Pons (tissue), 1 donor: ENCODE measurements at places on chromosomes 3 and 15.
A peak's percentile ranks its signal among the peaks of the same experiment; 100 is the strongest.

- no peak for DNase-seq
Observed at GRCh38 chr15:69763831-69764230, 311.2 kb downstream of the RPLP1 start.

- DNase-seq, result peak; percentile 9
Observed at GRCh38 chr3:133989936-133990702, 39.6 kb downstream of the SLCO2A1 start.

GRCh38 chr3:76661527-76662250, 378.2 kb upstream of the ROBO2 start:
- no peak for DNase-seq

- DNase-seq, result peak; percentile 65
Observed at GRCh38 chr15:90869601-90870353, 1.4 kb downstream of the FURIN start.

DNA sequence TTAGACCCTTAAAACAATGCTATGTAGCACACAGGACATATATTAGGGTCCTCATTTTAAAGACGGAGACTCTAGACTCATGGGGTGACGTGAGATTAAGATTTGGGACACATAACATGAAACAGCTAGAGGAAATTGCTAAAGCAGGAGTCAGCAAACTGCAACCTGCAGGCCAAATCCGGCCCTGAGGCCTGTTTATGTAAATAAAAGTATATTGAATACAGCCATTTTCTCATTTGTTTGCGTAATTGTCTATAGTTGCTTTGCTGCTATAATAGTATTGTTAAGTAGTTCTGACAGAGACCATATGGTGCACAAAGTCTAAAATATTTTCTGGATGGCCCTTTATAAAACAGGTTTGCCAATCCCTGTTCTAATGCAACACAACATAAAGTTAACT, 115.5 kb downstream of the TMCO5A start:
- no peak for DNase-seq

DNA sequence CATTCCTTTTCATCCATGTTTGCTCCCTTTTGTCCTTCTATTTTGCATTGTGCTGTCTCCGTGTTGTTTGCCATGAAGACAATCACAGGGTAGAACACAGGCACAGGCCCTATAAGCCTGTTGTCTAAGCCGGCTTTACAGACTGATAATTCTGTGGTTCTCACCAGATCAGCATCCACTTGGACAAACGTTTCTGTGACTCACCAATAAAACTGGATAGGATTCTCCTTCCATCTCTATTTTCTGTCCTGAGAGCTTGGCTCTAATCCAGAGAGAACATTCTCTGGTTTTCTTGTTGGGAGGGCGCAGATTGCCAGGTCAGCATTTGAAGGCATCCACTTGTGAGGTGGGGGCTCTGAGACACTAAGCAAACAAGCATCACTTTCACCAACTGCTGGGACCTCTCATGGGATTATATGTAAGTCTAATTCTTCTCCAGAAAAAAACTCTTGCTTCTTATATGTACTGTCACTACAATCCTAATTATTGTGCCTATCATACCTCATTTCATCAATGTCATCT, 101.6 kb downstream of the ERC2 start:
- peak; percentile 47 for DNase-seq

DNA sequence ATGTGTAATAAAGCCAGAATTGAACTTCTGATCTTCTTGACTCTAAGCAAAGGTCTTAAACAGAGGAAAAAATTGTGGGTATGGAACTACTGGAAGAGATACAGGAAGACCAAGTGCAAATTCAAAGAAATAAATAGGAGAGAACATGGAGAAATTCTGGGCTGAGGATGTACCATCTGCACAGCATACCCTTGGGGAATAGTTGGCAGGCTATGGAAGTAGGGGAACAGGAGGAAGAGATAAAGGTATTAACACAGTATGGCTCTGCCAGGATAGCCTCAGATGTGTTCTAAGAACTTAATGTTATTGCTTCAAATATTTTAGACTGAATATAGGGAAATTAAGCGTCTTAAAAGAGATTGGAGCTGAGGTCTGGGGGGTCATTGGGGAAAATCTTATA, 485.4 kb downstream of the CNTN3 start:
- peak; percentile 22 for DNase-seq

- DNase-seq, result no peak
Observed at GRCh38 chr3:22244761-22245521, 493.9 kb upstream of the ZNF385D start.

DNA sequence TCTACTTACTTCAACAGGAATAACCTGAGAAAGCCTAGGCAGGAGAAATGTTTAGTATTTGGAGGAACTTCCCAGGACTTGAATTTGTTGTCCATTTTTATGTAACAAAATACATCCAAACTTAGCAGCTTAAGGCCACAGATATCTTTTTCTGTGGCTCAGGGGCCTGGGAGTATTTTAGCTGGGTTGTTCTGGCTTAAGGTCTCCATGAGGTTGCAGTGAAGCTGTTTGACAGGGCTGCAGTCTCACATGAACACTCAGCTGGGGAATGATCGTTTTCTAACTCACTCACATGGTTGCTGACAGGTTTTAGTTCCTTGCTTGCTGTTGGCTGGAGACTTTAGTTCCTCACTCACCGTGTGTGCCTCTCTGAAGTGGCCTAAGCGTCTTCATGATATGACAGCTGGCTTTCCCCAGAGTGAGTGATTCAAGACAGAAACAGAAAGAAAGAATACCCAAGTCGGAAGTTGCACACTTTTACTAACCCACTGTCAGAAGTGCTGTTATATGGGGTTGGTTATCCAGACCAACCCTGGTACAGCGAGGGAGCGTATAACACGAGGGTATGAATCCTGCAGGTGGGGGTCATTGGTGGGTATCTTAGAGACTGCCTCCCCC, 229.7 kb upstream of the TBL1XR1 start:
- no peak for DNase-seq

DNA sequence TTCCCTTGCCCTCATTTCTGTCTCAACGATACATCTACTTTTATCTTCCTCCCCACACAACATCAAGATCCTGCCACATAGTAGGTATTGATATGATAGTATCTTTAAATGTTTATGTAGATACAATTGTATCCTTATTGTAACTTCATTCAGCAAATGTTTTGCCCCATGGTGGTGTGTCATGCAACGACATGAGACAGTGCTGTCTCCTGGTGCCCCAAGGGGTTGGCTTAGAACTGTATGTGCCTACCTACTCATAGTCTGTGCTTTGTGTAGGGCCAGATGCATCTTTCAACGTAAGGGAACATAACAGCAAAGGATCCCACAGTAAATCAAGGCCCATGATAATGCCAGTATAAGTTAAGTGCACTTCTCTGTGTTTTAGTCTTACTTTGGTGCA, 2.8 kb upstream of the CD47 start:
- DNase-seq, result no peak
